ENCODE measurements at places on chromosomes 4 and X. TPM values are rescaled to one million over a fixed set of nuclear protein-coding genes. Genes with fewer than 3 reads are reported as not detected.

Gene DAPP1
- total RNA-seq = 71.9 TPM

Gene OTUD6A
- not detected for total RNA-seq

Gene SYTL4
- not detected for total RNA-seq

Gene PLXNA3
- total RNA-seq = 8.0 TPM

Gene MAGEA11
- not detected for total RNA-seq

Gene F9
- not detected for total RNA-seq

Gene ZNF141
- total RNA-seq = 26.9 TPM

Gene FDCSP
- total RNA-seq = not detected

Gene F8
- 1.7 TPM for total RNA-seq

Gene ASB11
- not detected for total RNA-seq

Gene TDO2
- total RNA-seq = not detected

Gene UCP1
- total RNA-seq = not detected

Gene MBNL3
- total RNA-seq = 86.6 TPM

Gene ADGRG4
- not detected for total RNA-seq

Gene MTNR1A
- not detected for total RNA-seq

Gene DIAPH2
- total RNA-seq = 21.3 TPM

Gene GLRA3
- total RNA-seq = 1.1 TPM

Gene PGRMC1
- 22.9 TPM for total RNA-seq

Gene TRPC5OS
- not detected for total RNA-seq

Gene CACNA1F
- total RNA-seq = not detected

Gene BTK
- 140 TPM for total RNA-seq

Gene DRD5
- total RNA-seq = not detected

Gene CFAP47
- not detected for total RNA-seq

Gene DCTD
- total RNA-seq = 79.4 TPM

Gene FAM47A
- total RNA-seq = not detected

Gene PNCK
- not detected for total RNA-seq

Gene SYP
- total RNA-seq = 2.9 TPM

Gene CT55
- not detected for total RNA-seq

Gene TMEM35A
- not detected for total RNA-seq

Gene ADGRA3
- total RNA-seq = not detected

Gene CT45A2
- not detected for total RNA-seq

Measured in OCI-LY7 (cell line).